SJCRH30 (cell line): ENCODE measurements at places on chromosomes 4 and X.

GRCh38 chrX:150062292-150063137 lies 124.2 kb upstream of the EOLA2 start:
- DNase-seq, result peak; percentile 71

- peak; percentile 10 for DNase-seq
Observed at GRCh38 chr4:185730387-185730786, 81.6 kb downstream of the SORBS2 start.

- no peak for DNase-seq
Observed at GRCh38 chrX:119442286-119442685, 26.0 kb upstream of the SLC25A5 start.

GRCh38 chr4:185128272-185129119 lies 14.6 kb upstream of the SLC25A4 start:
- no peak for DNase-seq

DNA sequence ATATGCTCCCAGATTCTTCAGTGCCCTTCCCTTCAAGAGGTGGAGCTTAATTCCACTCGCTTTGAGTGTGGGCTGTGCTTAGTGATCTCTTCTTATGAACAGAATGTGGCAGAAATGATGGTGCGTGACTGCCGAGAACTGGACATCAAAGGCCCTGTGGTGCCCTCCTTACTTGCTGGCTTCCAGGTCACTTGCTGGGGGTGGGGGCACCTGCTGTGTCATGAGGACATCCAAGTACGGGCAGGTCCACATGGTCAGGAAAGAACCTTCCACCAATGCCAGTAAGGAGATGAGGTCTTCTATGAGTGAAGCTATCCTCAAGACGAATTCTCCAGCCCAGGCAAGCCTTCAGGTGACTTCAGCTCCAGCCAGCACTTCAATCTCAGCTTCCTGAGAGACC lies 95.8 kb downstream of the FAM53A start:
- no peak for DNase-seq

- no peak for DNase-seq
Observed at GRCh38 chr4:117096886-117097285, 11.5 kb upstream of the TRAM1L1 start.

GRCh38 chr4:90536408-90536807 lies 409.2 kb downstream of the CCSER1 start:
- DNase-seq, result no peak

GRCh38 chr4:791898-792625 lies 33.9 kb downstream of the CPLX1 start:
- no peak for DNase-seq

DNA sequence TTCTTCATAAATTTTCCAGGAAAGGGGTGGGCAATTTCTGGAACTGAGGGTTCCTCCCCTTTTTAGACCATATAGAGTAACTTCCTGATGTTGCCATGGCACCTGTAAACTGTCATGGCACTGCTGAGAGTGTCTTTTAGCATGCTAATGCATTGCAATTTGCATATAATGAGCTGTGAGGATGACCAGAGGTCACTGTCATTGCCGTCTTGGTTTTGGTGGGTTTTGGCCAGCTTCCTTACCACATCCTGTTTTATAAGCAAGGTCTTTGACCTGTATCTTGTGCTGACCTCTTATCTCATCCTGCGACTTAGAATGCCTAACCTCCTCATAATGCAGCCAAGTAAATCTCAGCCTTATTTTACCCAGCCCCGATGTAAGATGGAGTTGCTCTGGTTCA lies 577.8 kb downstream of the NLGN4X start:
- DNase-seq, result no peak

DNA sequence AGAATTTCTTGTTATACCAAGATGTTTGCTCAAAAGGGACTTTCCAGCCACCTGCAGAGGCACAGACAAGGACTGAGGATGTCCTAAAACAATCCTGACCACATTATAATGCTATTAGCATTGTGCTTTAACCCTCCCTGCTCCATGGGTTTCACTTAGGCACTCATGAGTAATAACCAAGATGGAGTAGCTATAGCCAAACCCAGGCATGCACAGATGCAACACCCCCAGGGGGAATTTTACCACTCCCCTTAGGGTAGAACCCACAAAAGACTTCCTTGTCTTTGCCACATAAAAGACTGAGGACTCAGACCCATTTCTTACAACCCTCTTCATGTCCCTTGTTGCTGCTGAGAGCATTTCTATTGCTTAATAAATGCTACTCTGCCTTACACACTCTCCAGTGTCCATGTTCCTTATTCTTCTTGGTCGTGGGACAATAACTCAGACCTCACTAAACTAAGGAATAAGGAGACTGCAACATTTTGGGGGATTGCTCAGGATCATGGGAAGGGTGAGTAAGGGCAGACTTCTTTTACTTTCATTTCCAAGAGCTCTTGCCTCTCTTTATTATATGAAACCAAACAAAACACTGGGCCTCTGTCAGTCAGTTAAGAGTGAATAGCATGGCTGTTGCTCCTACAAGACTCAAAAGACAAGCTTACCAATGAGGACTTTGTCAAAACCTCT lies 103.5 kb downstream of the TECRL start:
- no peak for DNase-seq
